ENCODE measurements at places on chromosomes 13 and 19.

- no peak for DNase-seq
Observed at GRCh38 chr13:75798353-75799255, 162.5 kb downstream of the LMO7 start.

DNA sequence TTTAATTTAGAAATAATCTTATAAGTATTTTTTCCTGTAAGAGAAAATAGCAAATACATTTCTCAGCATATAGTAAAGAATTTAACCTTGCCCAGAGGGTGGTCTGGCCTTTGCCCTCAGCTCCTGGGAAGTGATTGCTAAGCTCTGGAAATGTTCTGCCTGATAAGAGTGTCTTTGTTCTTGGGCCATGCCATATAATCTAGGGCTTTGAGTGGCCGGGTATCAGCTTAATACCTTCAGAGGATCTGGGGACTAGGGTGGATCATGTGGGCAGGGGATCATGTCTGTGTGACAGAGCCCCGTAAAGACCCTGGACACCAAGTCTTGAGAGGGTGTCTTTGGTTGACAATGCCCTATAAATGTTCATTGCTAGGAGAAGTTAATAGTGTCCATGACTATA is 1032.4 kb upstream of the MIR17HG start:
- DNase-seq: no peak

DNA sequence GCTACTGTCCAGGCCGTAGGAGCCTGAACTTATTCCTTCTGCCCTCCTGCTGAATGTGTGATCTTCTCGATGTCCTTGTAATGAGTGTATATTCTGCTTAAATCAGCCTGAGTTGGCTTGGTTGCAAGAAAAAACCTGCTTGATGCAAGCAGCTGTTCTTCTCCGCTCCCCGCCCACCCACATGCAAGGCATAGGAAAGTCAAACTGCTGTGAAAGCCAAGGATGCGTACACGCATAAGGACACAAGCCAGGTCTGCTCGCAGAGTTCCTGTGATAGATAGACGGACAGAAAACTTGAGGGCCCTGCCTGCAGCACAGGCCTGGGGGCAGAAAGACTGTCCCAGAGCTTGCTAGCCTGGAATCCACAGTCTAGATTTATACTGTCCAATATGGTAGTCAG is 101.1 kb downstream of the DNAJC15 start:
- no peak for DNase-seq

DNA sequence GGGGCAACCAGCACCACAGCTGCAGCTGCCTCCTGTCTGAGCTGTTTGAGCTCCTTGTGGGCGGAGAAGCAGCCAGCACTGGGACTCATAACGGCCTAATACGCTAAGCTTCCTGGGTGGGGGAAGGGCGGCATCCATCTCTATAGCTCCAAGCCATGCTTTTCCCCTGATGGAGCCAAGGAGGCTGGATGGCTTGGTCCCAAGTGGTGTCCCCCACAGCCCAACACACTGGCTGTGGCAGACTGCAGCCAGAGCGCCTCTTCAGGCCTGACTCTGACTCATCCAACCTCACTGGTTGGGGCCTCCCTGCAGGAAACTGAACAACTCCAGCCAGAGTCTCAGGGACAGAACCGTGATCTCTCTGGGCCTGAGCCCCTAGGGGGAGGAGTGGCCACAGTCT is 537.3 kb downstream of the SUCLA2 start:
- DNase-seq: no peak

DNA sequence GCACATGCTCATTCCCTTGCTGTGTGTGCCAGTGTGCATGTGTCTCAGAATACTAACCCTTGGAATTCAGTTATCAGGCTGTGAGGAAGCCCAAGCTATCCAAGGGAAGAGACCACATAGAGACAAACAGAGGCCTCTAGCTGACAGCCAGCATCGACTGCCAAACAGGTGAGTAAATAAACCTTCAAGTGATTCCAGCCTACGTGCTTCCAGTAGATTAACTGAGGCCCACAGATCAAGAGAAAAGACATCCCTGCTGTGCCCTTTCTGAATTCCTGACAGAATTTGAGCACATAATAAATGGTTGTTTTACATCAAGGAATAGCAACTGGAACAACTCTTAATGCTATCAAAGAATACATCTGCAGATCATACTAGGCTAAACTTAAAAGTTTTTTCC is 17.5 kb downstream of the ZC3H13 start:
- DNase-seq: no peak

DNA sequence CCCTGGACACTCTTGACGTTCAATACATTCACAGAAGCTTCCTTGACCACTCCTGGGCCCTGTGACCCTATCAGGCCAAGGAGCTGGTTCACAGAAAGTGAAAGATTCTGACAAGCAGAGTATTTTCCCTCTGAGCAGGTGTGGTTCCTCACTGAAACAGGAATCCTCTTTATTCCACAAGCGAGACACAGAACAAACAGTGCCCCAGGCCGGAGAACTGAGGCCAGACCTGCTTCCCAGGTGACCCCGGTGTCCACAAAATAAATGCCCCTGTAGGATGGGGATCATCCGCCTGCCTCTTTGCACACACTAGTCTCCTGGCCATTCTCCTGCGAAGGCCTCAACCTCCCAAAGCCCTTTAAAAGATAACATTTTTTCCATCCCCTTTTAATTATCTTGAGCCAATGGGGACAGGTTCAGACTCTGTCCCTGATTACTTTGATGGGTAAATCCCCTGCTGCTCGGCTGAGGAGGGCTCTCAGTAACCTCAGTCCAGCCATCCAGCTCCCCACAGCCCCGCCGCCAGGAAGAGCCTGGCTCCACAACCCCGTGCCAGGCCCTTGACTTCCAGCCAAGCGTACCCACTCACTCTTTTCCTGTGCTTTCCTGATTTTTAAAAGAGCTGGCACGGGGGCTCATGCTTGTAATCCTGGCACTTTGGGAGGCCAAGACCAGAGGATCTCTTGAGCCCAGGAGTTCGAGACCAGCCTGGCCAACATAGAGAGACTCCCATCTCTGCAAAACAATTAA is 129.1 kb downstream of the FOXO1 start:
- DNase-seq: no peak

- DNase-seq: no peak
Observed at GRCh38 chr13:19794631-19795030, 11.9 kb upstream of the PSPC1 start.

- DNase-seq: no peak
Observed at GRCh38 chr13:78602561-78603239, 652 bp downstream of the POU4F1 start.

DNA sequence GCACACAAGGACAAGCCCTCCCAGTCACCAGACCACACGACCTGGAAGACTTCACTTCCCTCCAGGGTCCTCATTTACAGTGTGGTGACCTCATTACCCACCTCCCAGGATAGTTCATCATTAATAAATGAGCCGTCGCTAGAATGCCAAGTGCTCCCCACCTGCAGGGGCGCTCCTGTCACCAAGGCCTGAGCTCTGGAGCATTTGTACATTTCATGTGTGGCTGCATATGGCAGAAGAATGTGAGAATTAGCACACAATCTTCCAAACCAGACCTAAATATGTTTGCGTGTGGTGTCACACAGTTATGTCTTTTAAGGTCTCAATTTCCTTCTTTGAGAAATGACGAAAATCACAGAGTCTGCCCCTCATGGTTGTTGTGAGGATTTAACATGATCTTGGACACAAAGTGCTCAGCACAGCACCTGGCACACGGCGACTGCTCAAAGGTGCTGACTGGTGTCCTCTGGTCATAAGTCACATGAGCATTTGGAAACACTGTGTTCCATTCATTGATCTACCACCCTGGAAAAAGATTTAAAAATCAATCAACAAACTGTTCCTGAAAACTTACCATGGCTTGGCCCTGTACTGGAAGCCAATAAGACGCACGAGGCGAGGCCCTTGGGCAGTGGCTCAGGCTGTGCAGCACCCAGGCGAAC is 150.6 kb upstream of the SPACA7 start:
- DNase-seq: no peak

DNA sequence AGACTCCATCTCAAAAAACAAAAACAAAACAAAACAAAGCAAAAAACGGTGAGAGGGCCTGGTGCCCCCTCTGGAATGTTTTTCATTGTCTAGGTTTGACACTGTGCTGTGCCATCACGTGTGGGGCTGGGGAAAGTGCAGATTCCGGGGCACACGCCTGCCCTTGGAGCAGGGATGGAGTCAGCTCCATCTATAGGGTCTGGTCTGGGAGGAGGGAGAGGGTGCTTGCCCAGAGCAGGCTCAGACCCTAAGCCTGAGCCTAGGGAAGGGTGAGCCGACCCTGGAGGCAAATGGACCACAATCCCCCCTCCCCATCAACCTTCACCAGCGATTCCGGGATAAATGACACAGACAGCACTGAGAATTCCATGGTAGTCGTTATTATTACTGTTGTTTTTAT is 10.9 kb upstream of the ZBTB32 start:
- no peak for DNase-seq

DNA sequence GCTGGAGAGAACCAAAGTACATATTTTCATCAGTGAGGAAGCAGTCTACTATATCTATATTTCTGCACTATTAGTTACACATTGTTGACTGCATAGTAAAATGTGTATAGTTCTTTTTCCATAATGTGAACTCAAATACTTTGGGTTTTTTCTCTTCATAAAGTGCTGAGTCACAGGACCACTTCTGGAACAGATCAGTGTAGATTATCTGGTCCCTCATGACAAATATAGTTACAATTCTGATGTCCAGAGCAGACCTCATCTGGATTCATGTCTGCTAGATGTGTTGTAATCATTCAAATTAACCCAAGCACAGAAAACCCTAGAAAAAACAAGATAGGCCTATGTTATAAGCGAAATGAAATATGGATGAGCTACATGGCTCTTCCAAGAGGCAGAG is 171.4 kb downstream of the SUCLA2 start:
- no peak for DNase-seq

- DNase-seq: no peak
Observed at GRCh38 chr13:106348075-106348840, 187.2 kb downstream of the EFNB2 start.

GRCh38 chr19:41796901-41797300 is 514 bp downstream of the CEACAM3 start:
- no peak for DNase-seq

- DNase-seq: no peak
Observed at GRCh38 chr19:35618857-35619256, 6.3 kb downstream of the HAUS5 start.

DNA sequence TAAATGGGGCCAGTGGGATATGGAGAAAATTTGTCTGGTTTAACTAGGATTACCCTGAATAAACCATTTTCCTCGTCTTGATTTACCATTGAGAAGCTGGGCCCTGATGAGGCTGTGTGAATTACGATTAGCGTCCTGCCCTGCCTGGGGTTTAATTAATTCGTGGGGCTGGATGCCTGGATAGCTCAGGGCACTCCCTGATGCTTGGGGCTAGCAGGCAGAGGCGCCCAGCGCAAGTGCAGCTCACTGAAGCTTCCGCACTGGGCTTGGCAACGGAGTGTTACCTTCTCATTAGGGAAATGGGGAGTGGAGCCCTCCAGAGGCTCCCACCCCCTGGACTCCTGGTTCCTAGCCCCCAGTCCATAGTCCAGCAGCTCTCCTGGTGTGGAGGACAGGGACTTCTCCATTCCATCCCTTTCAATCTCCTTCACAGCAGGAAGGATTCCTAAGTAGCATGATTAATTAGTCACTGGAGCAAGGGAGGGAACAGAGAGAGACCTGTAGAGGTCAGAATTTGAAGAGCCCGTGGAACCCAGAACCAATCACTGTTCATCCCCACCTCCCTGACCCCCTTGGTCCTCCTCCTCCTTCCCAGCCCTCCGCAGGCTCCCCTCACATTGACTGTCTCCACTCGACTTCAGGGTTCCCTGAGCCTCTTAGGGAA is 107.2 kb downstream of the UQCRFS1 start:
- DNase-seq: no peak

DNA sequence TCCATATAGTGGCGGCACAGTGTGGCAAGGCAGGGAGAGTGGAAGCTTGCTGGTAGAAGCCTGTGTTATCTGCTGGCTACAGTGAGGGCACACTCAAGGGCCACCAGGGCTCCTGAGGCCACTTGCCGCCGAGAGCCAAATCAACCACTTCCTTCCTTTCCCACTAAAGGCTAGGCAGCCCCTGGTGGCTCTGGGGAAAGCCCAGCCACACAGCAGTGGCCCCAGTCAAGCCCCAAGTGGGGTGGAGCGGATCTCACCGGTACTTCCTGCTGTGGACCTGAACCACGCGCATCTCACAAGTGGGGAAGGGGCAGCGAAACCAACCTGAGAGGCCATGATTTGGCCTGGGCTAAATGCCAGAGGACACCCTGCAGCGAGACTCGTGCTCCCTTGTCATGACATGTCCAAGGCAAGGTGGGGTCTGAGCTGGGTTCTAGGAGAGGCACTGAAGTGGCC is 21.9 kb upstream of the SLC35E1 start:
- peak; percentile 46 for DNase-seq

DNA sequence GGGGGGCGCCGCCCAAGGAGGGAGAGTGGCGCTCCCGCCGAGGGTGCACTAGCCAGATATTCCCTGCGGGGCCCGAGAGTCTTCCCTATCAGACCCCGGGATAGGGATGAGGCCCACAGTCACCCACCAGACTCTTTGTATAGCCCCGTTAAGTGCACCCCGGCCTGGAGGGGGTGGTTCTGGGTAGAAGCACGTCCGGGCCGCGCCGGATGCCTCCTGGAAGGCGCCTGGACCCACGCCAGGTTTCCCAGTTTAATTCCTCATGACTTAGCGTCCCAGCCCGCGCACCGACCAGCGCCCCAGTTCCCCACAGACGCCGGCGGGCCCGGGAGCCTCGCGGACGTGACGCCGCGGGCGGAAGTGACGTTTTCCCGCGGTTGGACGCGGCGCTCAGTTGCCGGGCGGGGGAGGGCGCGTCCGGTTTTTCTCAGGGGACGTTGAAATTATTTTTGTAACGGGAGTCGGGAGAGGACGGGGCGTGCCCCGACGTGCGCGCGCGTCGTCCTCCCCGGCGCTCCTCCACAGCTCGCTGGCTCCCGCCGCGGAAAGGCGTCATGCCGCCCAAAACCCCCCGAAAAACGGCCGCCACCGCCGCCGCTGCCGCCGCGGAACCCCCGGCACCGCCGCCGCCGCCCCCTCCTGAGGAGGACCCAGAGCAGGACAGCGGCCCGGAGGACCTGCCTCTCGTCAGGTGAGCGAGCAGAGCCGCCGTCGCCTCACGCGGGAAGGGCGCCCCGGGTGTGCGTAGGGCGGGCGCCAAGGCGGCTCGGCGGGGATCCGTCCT is at the start of gene RB1:
TSS of gene RB1 (plus strand) at position 393 of the 784 bp plus-strand sequence. CDS start at position 555, 162 bp downstream.
- DNase-seq: peak; percentile 88

- no peak for DNase-seq
Observed at GRCh38 chr13:96672016-96672415, 322.3 kb downstream of the OXGR1 start.

GRCh38 chr13:51233117-51233826 is 11.1 kb downstream of the FAM124A start:
- no peak for DNase-seq

Data from activated gamma-delta T cell treated with Interleukin-2 at 50 U/mL for 16 hours (primary cell).